ENCODE measurements at places on chromosomes 6 and 20. TPM values are rescaled to one million over a fixed set of nuclear protein-coding genes. Genes with fewer than 3 reads are reported as not detected.
A peak's percentile ranks its signal among the peaks of the same experiment; 100 is the strongest.

DNA sequence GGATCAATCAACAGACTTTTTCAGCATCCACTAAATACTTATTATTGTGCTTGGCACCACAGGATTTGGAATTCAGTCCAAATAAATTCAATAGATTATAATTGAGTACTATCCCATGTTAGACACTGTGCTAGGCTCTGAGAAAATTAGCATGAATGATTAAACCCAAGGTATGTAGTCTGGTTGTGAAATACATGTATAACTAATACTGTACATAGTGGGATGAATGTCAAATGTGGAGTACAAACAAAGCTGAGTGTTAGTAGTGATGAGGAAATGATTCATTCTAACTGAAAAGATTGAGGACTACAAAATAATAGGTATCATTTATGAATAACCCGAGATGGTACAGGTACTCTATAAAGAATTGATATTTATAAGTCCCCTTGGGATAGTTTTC is 111.9 kb upstream of the FLRT3 start:
- H3K27me3 ChIP-seq, result no peaks in the 10 kb centered on the region
- no peak for DNase-seq
- H3K4me3 ChIP-seq, result no peak overlapping the region
- H3K27ac ChIP-seq, result no peak overlapping the region
- H3K36me3 ChIP-seq, result no peaks in the 10 kb centered on the region

GRCh38 chr6:111205502-111205901 is 118.2 kb downstream of the SLC16A10 start:
- H3K4me3 ChIP-seq, result no peak overlapping the region
- no peak overlapping the region for H3K27ac ChIP-seq
- no peaks in the 10 kb centered on the region for H3K4me1 ChIP-seq
- no peak for DNase-seq

Gene ABT1
- total RNA-seq, result 10.2 TPM

GRCh38 chr6:119960036-119960435 is 610.5 kb upstream of the MAN1A1 start:
- H3K4me3 ChIP-seq, result no peak overlapping the region
- peaks cover 5% of the 10 kb centered on the region for H3K4me1 ChIP-seq
- H3K27me3 ChIP-seq, result no peaks in the 10 kb centered on the region
- no peaks in the 10 kb centered on the region for H3K36me3 ChIP-seq
- no peak for DNase-seq

DNA sequence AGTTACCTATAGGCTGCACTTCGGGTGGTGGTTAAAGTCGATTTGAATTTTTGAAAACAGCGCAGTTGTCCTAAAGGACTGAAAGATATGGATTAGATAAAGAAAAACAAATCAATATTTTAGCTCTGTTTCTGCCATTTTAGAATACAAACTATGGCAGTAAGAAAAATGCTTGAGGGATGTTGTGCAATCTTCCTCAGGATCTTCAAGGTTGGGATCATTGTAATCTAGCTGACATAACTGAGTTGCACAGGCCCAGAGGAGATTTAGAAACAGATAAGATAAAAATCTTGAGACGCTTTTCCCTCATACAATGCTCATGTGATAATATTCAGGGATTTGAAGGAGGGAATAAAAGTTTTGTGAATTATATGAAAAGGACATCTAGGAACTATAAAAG is 926 bp downstream of the PEX3 start:
- H3K27ac ChIP-seq, result peak overlapping the region; percentile 69
- no peak for DNase-seq
- H3K4me3 ChIP-seq, result peak overlapping the region; percentile 88
- H3K4me1 ChIP-seq, result peaks cover 15% of the 10 kb centered on the region
- peaks cover 6% of the 10 kb centered on the region for H3K36me3 ChIP-seq

- H3K4me3 ChIP-seq, result no peak overlapping the region
- H3K27me3 ChIP-seq, result no peaks in the 10 kb centered on the region
- no peaks in the 10 kb centered on the region for H3K36me3 ChIP-seq
- DNase-seq, result peak; percentile 27
- H3K4me1 ChIP-seq, result peaks cover 3% of the 10 kb centered on the region
Observed at GRCh38 chr20:48711696-48712464, 115.9 kb downstream of the PREX1 start.

GRCh38 chr6:101502818-101503217 is 109.3 kb downstream of the GRIK2 start:
- no peaks in the 10 kb centered on the region for H3K27me3 ChIP-seq
- no peak overlapping the region for H3K27ac ChIP-seq
- no peaks in the 10 kb centered on the region for H3K36me3 ChIP-seq
- no peak overlapping the region for H3K4me3 ChIP-seq

DNA sequence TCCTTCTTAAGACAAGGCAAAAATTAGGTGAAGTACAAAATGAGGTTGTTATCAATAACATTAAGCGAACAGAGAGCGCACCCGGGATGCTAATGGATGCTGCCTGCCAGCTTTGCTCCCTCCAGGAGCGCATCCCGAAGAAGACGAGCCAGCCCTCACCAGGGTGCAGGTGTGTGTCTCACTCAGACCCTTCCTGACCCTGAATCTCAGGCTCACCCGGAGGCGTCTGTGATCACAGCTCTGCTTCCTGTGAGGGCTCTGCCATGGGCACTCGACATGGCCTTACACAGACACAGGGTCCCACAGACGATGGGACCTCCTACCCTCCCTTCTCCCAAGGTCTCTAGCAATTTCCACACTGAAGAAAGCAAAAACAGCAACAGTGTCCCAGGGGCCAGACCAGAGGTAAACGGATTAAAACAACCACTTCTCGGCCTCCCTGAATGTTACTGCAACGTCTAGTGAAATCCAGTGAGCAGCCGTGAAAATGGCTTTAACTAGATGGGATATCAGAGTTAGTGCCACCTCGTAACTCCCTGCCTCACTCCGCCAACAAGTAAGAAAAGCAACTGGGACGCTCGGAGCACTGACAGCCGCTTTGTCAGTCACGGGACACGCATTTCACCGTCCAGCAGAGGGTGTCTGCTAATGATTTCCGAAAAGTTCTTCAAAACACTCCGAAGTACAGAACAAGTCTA is 11.7 kb downstream of the ZBTB46 start:
- no peak overlapping the region for H3K4me3 ChIP-seq
- peak; percentile 69 for DNase-seq
- H3K4me1 ChIP-seq, result no peaks in the 10 kb centered on the region

GRCh38 chr6:6538261-6538660 is 50.3 kb upstream of the LY86 start:
- no peak for DNase-seq
- no peak overlapping the region for H3K27ac ChIP-seq
- no peaks in the 10 kb centered on the region for H3K4me1 ChIP-seq
- no peaks in the 10 kb centered on the region for H3K27me3 ChIP-seq
- no peak overlapping the region for H3K4me3 ChIP-seq

Gene AGER
- total RNA-seq, result 7.9 TPM

Gene CRIP3
- total RNA-seq, result not detected

DNA sequence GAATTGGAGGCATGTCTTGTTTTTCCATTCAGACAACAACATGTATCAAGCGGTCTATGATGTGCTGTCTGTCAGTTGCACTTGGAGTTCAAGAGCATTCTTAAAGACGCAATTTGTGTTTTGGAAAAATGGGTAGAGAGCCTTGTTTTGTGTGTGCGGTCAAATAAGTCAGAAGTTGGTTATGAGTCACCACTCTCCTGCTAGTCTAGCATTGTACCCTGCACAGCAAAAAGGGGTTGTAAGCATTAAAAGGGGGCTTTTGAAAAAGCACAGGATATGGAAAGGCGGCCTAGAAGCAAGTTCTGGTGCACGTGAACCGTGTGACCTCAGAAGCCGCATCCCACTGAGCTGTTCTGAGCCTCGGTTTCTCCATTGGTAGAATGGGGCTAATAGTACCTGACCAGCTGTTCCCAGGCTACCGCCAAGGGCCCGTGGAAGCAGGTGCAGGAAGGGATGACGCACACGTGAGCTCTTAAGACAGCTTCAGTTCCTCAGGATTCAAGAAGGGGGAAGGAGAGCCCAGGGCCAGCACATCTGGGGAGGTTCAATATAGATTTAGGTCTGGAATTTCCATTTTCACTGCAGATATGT is 61.6 kb upstream of the SNX9 start:
- H3K27ac ChIP-seq, result no peak overlapping the region
- H3K36me3 ChIP-seq, result no peaks in the 10 kb centered on the region
- no peaks in the 10 kb centered on the region for H3K27me3 ChIP-seq
- no peak overlapping the region for H3K4me3 ChIP-seq
- peaks cover 53% of the 10 kb centered on the region for H3K4me1 ChIP-seq
- no peak for DNase-seq

Gene RUNX2
- total RNA-seq, result 4.5 TPM

DNA sequence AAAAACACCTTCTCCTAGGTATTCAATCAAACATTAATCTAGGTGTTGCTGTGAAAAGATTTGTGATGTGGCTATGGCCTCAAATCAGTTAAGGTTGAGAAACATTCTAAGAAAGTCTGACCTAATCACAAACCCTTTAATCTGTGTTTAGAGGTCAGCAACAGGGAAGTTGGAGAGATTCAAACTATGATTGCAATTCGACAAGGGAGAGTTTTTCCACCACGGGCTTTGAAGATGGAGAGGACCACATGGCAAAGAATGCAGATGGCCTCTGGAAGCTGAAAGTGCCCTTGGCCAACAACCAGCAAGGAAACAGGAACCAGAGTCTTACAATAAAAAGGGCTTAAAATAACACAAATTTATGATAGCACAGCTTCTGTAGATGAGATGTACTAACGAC is 29.6 kb upstream of the LGSN start:
- no peak for DNase-seq
- no peak overlapping the region for H3K27ac ChIP-seq
- H3K4me3 ChIP-seq, result no peak overlapping the region
- no peaks in the 10 kb centered on the region for H3K27me3 ChIP-seq

Data from sigmoid colon (tissue), 7 donors.